ENCODE measurements at places on chromosomes 7 and 10.
A peak's percentile ranks its signal among the peaks of the same experiment; 100 is the strongest.

GRCh38 chr7:6262221-6262620, 10.2 kb downstream of the CYTH3 start:
- DNase-seq = no peak

- DNase-seq = no peak
These were observed 201.1 kb downstream of the ANK3 start for GRCh38 chr10:60188548-60188947.

- no peak for DNase-seq
These were observed 42.5 kb downstream of the ABLIM1 start for GRCh38 chr10:114615600-114616007.

GRCh38 chr7:199483-200249, 7.3 kb downstream of the FAM20C start:
- no peak for DNase-seq

GRCh38 chr7:16606704-16607103, 38.9 kb downstream of the ANKMY2 start:
- no peak for DNase-seq

- DNase-seq = no peak
These were observed 9.0 kb upstream of the GARS1 start for GRCh38 chr7:30585675-30586074.

DNA sequence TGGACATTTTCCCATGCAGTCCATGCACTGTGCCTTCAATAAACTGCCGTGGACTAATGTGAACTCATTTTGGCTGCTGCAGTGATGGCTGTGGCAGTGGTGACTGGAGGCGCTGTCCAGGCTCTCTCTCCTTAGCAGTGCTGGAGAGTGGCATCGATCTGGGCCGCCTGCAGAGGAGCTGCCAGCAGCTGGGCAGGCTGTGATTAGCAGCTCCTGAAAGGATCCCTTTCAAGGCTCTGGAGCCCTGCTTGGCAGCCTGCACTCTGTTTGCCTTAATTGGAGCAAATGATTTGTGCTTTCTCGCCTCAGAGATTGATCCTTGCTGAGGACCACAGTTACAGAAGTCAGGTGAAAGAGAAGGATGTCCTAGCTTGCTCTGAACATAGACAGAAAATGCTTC, 130.1 kb upstream of the VWC2 start:
- peak; percentile 56 for DNase-seq

GRCh38 chr7:125661-126060, 66.7 kb upstream of the FAM20C start:
- DNase-seq = peak; percentile 17

DNA sequence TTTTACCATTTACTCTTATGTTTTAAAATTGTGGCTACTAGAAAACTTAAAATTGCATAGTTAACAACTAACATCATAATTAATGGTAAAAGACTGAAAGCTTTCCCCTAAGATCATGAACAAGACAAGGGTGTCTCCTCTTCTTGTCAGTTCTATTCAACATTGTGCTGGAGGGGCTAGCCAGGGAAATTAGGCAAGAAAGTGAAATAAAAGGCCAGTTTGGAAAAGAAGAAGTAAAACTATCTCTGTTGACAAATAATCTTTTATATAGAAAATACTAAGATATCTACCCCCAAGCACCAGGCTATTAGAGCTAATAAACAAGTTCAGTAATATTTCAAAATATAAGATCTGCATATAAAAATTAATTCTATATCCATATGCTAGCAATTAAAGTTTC, 46.9 kb upstream of the MXI1 start:
- no peak for DNase-seq

DNA sequence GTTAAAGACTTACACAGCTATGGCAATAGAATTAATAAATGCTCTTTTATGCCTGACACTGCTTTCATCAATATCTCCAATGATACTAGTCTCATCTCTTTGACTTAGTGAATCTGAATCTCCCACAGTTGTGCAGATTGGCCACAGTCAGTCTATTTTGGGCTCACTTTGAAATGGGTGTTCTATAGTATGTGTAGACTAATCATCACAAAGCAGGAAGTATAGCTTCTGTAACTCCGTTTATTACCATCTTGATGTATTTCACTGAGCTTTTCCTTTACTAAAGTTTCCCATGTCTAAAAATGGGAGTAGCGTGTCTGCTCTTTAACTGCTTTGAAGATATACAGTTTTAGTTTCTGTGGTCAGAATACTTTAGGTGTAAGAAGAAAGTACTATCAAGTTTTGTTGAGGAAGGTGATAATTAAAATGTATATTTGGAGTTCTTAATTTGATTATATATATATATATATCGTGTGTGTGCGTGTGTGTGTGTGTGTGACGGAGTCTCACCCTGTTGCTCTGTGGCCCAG, 70.1 kb downstream of the ST7 start:
- DNase-seq = no peak

DNA sequence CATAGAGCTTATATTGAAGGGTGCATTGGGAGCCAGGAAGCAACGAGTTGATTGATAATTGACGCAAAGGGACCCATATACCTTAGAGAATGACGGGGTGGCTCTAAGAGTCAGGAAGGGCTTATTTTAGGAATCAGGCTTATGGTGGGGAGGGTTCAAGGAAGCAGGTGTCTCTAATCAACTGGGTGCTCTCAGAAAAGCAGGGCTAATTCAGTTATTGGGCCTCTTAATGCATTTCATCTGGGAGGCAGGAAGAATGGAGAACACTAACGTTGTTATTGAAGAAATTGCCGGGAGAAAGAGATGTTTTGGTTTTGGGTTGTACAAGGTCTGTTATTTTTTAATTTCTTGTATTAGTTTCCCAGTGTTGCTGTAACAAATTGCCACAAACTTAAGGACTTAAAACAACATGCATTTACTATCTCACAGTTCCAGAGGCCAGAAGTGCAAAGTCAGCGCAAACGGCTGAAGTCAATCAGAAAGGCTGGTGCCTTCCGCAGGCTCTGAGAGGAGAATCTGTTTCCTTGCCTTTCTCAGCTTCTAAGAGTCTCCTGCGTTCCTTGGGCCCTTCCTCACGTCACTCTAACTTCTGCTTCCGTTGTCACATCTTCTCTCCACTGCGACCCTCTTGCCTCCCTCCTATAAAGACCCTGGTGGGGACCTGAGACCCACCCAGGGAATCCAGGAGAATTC, 328.4 kb upstream of the C7orf33 start:
- DNase-seq = no peak

DNA sequence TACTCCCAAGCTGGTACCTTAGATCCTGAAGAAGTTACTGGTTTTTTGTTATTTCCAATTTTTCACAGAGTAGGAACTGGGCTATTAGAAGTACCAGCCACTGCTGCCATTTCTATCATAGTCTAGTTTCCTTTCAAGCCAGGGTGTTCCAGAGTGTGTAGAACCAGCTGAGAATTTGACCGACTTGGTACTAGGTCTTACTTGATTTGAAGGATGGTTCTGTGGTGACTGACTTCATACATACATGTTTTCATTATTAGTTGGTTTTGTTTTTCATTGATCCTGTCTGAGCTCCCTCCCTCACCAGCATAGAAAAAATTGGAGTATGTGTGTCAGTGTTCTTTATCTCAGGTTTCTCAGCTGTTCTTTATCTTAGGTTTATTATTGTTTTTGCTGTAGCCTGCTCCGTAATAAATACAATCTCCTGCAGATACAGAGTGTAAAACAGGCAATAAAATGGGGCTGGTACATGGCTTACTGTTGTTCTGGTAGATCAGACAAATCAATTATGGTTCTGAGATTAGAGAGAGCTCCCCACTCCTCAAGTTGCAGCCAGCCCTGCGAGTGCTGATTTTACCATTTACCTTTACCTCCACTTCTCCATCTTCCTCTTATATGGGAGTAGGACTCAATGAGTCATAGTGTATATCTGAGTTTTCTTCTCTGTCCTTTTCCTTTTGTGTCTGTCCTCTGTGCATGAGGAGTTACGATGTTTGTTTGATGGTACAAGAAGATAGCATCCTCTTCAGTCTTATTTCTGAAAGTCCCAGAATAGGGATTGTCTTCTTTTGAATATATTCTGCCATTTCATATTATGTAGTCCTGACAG, 122.6 kb downstream of the LRRC4 start:
- DNase-seq = no peak

GRCh38 chr7:156055206-156055822, 243.1 kb upstream of the SHH start:
- DNase-seq = no peak

- no peak for DNase-seq
These were observed 72.7 kb downstream of the CFAP46 start for GRCh38 chr10:132869621-132870020.

GRCh38 chr7:131498237-131498885, 58.1 kb downstream of the PODXL start:
- no peak for DNase-seq

GRCh38 chr7:82223580-82223979, 220.0 kb downstream of the CACNA2D1 start:
- DNase-seq = no peak

DNA sequence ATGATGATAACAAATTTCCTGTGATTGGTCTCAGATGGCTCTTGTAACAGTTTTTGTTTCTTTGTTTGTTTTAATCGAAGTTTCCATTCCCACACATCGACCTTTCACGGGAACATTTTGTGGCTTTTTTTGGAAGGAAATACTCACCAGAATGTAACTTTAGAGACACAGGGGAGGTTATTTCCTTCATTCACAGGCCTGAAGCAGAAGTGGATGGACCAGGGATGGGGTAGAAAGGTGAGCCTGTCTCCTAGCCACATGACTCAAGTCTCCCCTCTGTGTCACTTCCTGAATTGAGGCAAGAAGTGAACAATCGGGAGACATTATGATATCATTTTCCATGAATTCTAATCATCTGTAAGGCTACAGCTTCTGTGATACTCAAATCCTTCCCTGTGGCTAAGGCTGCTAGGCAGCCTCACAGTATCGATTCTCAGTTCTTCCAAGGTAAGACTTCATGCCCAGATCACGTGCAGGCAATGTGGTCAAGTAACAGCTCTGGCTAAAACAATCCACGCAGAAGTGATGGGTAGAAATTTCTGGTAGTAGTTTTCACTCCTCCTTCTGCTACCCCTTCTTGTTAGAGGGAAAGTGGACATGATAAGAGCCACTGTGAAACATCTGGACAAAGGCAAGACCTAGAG, 203.9 kb upstream of the NEBL start:
- no peak for DNase-seq

DNA sequence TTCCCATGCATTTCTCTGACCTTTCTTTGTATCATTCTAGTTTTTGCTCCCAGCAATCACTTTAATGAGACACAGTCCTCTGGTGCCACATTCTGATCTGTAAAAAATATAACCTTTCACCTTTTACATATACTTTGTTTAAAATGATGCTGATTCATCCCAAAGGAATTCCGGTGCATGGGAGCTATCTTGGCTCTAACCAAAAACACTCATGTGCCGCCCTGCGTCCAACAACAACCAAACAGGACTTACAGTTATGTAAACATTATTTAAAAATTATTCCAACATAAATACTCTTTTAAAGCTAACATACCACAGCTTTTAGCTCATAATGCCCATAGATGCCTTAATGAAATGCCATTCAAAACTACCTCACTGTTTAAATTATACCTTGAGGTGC, 7.7 kb upstream of the OPALIN start:
- DNase-seq = no peak

- no peak for DNase-seq
These were observed 12.7 kb downstream of the FAS start for GRCh38 chr10:89003344-89003743.

DNA sequence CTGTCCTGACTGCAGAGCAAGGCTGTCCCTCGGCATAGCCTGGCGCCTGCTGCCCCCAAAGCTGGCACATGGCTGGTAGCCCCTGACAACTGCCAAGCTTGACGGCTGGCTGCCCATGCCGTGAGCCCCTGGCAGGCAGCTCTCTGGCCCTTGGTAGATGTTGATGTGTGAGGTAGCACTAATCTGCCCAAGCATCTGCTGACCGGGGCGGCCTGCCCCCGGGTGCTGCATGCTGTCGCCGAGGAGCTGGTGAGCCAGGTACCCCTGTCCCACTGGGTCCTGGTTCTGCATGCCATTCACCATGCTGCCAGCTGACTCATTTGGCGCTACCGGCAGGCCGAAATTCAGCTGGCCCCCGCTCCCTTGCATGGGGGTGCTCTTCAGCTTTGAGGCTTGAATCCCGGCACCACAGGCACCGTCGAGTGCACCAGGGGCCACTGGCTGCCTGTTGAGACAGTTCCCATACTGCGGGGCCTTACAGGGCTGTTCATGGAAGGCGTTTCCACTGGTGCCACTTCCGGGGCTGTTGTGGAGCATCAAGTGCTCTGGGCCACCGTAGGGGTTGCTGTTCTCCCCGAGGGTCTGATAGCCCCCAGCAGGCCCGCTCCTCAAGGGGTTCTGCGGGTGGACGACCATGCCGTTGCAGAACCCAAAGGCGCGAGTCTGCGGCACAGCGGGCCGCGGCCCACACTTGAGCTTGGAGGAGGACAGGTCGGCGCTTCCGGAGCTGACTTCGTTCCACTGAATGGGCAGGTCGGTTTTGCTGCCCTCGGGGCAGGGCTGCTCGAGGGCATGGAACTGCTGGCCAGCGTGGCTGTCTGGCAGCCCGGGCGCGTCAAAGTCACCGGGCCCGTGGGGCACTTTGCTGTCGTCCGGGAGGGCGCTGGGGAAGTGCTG, 262.2 kb upstream of the INHBA start:
- DNase-seq = no peak

GRCh38 chr10:22314852-22315251, 1.3 kb upstream of the COMMD3 start:
- no peak for DNase-seq

GRCh38 chr7:46356371-46356770, 435.3 kb upstream of the IGFBP3 start:
- no peak for DNase-seq

- DNase-seq = no peak
These were observed 240.1 kb downstream of the POU6F2 start for GRCh38 chr7:39217783-39218182.

All from NCI-H446 (cell line).